ENCODE measurements at places on chromosomes 11 and 22.
A peak's percentile ranks its signal among the peaks of the same experiment; 100 is the strongest.

DNA sequence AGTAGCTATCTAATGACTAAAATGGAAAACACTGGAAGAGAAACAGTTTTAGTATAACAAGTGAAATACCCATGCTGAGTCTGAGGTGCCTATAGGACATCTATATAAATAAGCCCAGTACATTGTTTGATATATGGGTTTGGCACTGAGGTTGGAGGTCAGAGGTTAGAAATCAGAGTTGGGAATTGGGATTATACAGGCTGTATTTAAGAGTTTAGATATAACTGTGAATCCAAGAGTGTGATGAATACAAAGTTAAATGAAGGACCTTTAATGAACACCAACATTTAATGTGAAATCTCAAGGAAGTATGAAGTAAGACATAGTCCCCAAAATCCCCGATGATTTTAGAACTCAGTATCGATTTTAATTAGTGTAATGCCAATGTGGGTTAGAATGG lies 3.1 kb upstream of the HBD start:
- DNase-seq = no peak

DNA sequence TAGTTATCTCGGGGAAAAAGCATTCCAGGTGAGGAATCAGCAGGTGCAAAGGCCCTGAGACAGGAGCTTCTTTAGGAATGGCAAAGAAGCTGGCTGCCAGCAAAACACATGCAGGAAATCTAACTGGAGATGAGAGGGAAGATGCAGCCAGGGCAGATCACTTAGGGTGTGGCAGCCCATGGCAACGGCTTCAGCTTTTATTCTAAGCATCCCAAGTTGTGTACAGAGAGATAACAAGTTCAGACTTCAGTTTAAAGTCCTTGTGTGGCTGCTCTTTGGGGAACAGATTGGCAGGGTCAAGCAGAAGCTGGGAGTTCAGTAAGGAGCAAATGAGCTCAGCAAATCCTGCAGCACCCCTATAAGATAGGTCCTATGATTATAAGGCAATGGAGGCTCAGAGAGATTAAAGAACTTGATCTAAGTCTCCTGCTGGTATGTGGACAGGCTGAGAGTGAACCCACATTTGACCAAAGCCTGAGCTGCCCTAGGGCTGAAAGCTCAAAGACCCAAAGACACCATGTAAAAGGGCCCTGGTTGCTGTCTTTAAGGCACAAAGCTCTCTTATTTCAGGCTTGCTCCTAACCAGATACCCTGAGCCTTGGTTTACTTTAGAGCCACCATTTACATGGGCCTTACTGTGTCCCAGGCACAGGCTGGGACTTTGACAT lies 466.8 kb downstream of the SOX6 start:
- DNase-seq = no peak

- DNase-seq = no peak
Measured at GRCh38 chr11:58498464-58498863, 9.4 kb downstream of the OR5B21 start.

- DNase-seq = peak; percentile 76
Measured at GRCh38 chr11:118251858-118252652, at the start of gene MPZL3. Gene MPZL3 (minus strand): TSS chr11:118252365. CDS start chr11:118252294, 71 bp downstream.

DNA sequence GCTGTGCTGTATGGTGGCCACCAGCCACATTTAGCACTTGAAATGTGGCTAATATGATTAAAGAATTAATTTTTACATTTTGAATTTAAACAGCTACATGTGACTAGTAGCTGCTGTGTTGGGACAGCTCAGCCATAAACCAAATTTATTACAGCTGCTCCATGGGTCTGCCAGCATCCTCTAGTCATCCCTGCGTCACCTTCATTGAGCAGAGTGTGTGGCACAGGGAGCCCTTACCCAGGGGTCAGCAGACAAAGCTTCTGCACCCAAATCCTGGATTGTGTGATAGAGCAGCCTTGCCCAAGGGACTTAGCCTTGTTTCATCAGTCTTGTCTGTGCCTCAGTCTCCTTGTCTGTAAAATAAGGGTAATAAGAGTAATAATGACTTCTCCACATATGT lies 19.4 kb upstream of the ACCSL start:
- no peak for DNase-seq

DNA sequence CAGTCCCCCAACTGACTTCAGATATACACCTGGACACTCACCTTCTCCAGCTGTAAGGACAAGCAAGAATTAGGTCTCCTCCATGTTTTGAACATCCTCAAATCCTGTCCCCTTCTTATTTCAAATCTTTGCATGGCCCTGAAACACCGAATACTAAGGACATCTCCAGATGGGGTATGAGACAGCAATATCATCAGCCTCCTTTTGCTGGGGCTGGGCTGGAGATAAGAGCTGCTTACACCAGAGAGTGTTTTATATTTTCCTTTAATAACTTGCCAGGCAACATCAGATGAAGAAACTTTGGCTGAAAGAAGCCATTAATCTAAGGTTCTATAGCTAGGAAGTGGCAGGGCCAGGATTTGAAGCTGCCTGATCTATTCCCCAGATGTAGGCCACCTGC lies 21.6 kb downstream of the TUG1 start:
- DNase-seq = no peak

- no peak for DNase-seq
Measured at GRCh38 chr11:101668236-101668635, 84.4 kb upstream of the TRPC6 start.

GRCh38 chr11:118913411-118914125 lies 12.2 kb downstream of the BCL9L start:
- DNase-seq = peak; percentile 32

- DNase-seq = no peak
Measured at GRCh38 chr11:130055617-130056016, 14.1 kb upstream of the APLP2 start.

GRCh38 chr22:29700206-29700899 lies 19.4 kb upstream of the CABP7 start:
- no peak for DNase-seq

DNA sequence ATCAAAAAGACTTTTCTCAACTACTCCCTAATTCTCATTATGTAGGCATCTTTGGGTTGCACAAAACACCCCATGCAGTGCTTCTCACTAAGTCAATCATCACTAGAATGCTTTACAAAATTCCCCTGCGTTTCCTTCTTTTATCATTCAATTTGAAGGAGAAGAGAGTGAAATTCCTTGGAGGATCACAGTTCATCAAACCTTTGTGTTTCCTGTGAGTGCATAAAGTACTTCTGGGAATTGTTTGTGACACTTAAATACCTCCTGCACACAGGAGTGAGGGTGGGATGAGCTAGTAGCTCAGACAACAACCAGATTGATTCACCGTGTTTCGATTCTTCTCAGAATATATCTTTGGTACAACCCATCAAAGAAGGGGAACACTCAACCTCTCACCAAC lies 3.7 kb upstream of the OR5AR1 start:
- DNase-seq = no peak

DNA sequence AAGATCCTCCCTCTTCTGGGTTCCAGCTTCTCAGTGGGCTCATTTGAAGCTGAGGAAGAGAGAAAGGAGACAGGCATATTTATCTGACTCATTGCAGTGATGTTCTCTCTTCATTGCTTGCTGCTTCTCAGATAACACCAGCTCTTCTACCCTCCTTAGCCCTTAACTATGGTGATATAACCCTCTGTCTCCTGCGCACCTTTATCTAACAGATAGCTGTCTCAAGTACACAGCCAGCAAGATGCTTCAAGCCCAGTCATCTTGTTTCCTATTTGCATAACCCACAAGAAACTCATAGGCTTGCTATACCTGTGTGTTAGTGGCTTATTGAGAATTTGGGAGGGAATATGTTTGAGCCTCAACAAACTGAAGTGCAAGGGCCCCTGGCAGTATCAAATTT lies 12.6 kb downstream of the PRSS23 start:
- no peak for DNase-seq

GRCh38 chr11:7376386-7376785 lies 108.9 kb upstream of the OLFML1 start:
- DNase-seq = no peak

- DNase-seq = no peak
Measured at GRCh38 chr22:37290737-37291136, 8.4 kb downstream of the CYTH4 start.

DNA sequence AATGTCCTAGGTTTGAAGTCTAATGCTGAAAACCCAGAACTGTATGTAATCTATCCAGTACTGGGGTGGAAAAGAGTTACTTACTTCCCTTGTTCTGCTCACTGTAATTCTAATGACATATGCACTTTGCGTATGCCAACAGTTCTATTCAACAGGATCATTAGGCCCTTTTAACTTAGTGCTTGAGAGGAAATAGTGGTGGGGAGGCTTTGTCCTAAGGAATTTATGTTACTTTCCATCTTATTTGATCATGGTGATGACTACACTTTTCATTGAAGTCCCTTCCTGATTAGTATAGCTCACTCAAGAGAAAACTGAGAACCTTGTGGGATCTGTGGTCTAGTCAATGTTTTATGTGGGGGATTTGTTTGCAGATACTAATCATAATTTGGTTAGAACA lies 348.2 kb downstream of the GUCY1A2 start:
- DNase-seq = no peak
